MV-4-11 (cell line): ENCODE measurements at places on chromosomes 16 and 17.
A peak's percentile ranks its signal among the peaks of the same experiment; 100 is the strongest.

DNA sequence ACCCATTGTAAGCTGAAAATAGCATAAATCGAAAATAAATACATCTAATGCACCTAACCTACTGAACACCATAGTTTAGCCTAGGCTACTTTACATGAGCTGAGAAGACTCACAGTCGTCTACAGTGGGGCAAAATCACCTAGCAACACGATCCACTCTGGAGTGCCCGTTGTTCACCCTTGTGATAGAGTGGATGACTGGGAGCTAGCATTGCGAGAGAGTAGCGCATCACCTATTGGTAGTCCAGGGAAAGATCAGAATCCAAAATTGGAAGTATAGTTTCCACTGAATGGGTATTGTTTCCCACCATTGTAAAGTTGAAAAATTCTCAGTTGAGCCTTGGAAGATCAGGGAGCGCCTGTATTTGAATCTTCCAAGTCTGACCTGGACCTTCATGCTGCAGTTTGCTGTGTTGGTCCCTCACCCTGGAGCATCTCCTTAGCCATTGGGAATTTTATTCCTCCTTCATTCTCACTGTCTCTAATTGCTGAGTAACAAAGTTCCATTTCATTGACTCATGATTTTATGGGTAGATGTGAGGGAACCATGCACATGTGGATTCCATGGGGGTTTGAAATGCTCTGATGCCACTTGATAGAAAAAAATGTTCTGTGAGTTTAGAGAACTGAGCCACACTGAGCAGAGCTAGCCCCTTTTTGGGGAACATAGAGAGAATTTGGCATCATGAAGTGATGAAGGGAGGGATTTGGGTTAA, 19.6 kb downstream of the AKAP1 start:
- DNase-seq: no peak

GRCh38 chr16:81863630-81864352, 84.7 kb downstream of the PLCG2 start:
- DNase-seq: no peak

GRCh38 chr17:81566461-81567126, 14.4 kb upstream of the FAAP100 start:
- DNase-seq: peak; percentile 90

DNA sequence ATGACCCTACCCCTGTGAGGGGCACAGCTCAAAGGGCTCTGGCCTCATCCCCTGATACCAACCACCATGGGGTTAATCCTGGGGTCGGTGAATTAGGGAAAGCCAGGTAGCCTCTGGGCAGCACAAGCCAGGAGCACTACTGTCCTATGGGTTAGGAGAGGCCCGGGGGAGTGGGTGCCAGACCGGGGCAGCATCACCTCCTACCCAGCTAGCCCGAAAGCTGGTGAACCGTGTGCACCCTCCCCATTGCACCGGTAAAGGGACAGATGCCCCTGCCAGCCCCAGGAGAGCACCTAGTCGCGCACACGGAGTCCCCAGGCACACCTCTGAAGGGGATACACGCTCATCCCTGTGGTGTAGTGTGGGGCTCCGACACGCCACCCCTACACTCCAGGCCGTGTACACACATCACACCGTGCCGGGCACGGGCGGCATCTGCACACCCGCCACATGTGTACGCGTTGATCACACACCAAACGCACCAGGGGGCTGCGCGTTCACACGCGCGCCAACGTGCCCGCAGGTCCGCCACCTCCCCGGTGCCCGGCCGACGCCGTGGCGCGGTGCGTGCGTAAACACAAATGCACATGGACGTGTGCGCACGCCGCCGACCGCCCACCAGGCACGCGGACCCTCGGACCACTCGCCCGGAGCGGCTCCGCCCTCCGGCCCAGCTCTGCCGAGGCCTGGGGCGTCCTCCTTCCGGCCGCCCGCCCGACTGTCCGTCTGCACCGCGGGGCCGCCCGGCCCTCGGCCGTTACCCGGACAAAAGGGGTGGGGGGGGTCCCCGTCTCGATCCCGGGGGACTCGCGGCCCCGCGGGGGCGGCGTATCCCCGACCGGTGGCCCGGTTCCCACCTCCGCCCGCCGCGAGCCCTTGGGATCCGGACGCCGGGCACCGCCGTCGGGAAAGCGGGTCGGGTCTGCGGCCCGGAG, 785 bp downstream of the UBALD1 start:
- DNase-seq: peak; percentile 15
